ENCODE measurements at places on chromosomes 6 and 20. TPM values are rescaled to one million over a fixed set of nuclear protein-coding genes. Genes with fewer than 3 reads are reported as not detected.

The TMEM74B gene
- not detected for total RNA-seq

The DEFB124 gene
- not detected for total RNA-seq

The PRDM13 gene
- total RNA-seq = 0.58 TPM

The ESF1 gene
- total RNA-seq = 34.7 TPM
